Aorta (tissue), 5 donors: ENCODE measurements at places on chromosomes 4 and X. TPM values are rescaled to one million over a fixed set of nuclear protein-coding genes. Genes with fewer than 3 reads are reported as not detected.

DNA sequence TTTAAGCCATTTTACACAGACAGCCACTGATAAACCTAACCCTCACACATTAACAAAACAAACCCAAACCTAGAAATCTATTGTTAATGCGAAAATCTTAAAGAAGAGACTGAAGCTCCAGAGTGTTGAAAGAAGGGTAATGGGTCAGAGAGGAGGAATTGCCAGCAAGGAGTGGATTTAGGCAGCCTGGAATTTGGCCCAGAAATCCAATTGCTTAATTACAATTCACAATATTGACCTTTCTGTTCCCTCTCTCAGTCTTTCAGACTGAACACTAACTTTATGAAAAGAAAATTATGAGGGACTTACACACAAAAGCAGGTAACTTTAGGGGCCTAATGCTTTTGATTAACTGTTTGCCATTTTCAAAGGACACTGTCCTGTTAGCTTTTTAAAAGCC, 185.2 kb upstream of the GPC4 start:
- DNase-seq: no peak

GRCh38 chr4:37594099-37594498, 92.1 kb downstream of the RELL1 start:
- DNase-seq: no peak

- DNase-seq: no peak
Measured at GRCh38 chrX:20409991-20410390, 143.3 kb upstream of the RPS6KA3 start.

DNA sequence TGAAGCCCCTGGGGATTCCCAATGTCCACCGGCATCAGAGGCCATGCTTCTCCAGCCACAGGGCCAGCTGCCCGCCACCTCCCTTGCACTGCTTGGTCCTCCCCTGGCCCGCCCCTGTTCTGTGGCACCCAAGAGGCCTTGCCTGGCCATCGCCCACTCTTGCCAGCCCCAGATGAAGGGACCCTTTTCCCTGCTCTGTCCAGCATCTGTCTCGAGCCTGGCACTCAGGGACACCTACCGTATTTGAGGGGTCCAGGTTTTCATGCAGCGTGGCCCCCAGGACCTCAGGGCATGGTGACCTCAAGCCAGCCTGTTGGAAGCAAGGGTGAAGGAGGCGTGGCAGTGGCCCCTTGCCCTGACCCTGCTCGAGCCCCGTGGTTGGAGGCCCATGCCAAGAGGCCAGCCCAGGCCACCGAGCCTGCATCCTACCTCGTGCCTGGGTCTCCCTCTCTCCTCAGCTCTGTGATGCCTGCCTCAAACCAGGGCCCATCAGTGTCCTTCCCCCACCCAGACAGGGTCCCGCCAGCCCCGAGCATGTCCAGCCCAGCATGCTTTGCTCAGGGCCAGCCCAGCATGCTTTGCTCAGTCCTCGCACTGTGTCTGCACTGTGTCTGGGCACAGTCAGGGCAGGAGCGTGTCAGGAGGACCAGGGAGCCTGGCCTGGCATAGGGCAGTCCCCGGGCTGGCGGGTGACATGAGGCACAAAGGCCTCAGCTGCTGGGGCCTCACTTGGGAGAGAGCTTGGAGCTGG, 14.3 kb upstream of the FGFR3 start:
- DNase-seq: no peak

DNA sequence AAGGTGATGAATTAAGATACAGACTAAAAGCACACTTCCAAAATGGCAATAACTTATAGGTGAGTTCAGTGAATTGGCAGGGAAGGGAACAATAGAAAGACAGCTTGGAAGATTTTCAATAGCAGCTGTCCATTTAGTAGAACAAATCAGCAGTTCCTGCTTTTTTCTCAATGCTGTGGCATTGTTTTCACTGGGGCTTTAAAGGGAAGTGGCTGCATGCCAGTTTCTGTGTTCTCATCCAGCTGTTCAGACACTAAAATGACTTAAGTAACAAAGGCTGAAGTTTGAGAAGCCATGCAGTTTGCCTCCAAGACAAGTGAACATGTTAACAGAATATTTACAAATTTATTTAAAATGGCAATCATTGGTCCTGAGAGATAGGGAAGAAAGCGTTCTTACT, 291.9 kb downstream of the FAM47A start:
- DNase-seq: no peak

DNA sequence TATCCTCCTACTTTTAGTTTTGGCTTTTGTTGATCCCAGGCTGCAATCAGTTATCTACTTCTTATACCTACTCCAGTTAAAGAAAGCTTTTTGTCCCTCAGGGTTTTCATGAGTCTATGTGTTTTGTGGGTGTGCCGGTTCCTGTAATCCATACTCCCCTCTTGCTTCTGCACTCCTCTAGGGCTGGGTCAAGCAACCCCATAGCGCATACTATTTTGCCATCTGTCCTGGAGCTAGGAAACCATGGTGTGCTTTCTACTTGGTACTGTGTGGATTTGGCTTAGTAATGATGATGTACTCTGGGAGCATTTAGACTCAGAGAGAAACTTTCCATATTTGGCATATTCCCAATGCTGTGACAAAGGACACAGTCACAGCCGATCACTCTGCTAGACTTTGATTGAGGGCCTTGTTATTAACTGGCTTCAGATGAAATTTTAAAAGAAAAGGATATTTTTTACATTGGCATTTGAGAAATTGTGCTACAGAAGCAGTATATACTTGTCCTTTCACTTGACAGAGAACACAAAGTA, 86.1 kb upstream of the GRXCR1 start:
- DNase-seq: no peak

Gene MEPE
- not detected for total RNA-seq

Gene NAP1L3
- total RNA-seq: 15.7 TPM

DNA sequence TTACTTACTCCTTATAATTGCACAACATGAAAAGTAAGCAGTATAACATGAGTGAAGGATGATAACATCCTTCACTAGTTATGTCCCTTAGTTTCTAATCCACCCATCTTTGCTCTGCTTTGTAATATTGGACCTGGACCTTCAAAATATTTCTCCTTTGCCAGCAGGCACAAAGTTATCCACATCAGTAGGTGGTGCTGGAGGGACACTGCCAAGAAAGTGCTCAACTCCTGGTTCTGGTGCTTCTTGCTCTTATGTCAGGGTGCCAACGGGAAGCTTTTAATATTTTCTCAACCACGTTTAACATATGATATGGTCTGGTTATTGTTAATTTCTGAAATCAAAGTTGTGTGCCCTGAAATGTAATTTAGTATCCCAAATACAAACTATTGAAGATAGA, 49.1 kb downstream of the TMEM165 start:
- no peak for DNase-seq

- DNase-seq: no peak
Measured at GRCh38 chrX:108025954-108026600, 18.8 kb upstream of the VSIG1 start.

Gene MTCP1
- total RNA-seq: 20.8 TPM
